ENCODE measurements at places on chromosomes 12 and 14.

- no peak for DNase-seq
Measured at GRCh38 chr12:57470286-57470969, 9.2 kb downstream of the ARHGAP9 start.

GRCh38 chr14:96164861-96165490 lies 39.7 kb upstream of the BDKRB2 start:
- DNase-seq, result no peak

- DNase-seq, result no peak
Measured at GRCh38 chr12:64860446-64860998, 36.1 kb downstream of the TBC1D30 start.

DNA sequence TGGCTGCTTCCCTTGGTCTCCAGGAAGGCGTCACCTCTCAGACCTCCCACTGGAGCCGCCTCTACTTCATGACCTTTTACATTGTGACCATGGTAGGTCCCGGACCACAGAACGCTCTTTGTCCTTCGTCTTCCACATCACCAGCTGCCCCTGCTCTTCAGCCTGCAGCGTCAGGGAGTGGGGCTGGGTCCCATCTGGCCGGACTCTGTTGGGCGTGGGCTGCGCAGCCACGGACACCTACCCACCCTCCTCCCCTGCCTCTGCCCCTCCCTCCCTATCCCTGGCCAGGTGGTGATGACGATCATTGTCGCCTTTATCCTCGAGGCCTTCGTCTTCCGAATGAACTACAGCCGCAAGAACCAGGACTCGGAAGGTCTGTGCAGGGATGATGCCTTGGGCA lies 43.3 kb downstream of the SLC8B1 start:
- DNase-seq, result no peak

GRCh38 chr12:468671-469389 lies 9.1 kb downstream of the B4GALNT3 start:
- peak; percentile 42 for DNase-seq

GRCh38 chr12:88391556-88391955 lies 188.7 kb downstream of the KITLG start:
- DNase-seq, result peak; percentile 87

DNA sequence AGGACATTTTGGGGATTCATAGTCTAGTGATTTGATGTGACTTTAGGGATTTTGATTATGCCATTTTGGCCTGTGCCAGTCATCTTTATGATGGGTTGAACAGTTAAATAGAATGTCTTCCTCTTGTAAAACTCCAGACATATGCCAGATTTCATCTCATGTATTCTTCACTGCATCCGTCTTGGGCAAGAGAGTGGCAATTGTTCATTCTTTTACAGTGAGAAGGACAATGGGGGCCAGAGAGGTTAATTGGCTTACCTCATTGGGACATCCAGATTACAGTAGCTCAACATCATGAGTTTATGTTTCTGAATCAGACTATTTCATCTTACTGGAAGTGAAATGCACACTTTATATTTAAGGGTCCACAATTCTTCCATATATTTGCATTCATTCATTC lies 108.2 kb upstream of the SLC38A2 start:
- no peak for DNase-seq

- no peak for DNase-seq
Measured at GRCh38 chr12:94290353-94290752, 142.0 kb downstream of the PLXNC1 start.

- no peak for DNase-seq
Measured at GRCh38 chr12:126346087-126346486, 1280.9 kb downstream of the AACS start.

GRCh38 chr14:91103116-91103515 lies 10.8 kb upstream of the DGLUCY start:
- no peak for DNase-seq

GRCh38 chr14:90627478-90627877 lies 188.8 kb downstream of the TTC7B start:
- DNase-seq, result no peak

DNA sequence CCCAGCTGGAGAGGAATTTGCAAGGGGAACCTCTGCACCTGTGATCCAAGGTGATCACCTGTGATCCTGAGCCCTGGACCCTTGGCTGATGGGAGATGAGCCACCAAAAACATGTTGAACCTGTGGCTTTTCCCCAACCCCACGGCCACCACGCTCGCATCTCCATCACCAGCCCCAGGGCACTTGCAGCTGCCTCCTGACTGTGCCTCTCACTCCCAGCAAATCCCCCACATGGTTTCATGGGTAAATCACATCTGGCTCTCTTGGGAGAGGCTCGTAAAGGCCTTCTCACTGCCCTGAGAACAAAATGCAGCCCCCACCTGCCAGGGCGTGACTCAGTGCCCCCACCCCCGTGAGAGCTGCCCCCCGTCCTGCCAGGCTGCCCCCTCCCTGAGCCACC lies 76.0 kb downstream of the RFLNA start:
- peak; percentile 60 for DNase-seq

DNA sequence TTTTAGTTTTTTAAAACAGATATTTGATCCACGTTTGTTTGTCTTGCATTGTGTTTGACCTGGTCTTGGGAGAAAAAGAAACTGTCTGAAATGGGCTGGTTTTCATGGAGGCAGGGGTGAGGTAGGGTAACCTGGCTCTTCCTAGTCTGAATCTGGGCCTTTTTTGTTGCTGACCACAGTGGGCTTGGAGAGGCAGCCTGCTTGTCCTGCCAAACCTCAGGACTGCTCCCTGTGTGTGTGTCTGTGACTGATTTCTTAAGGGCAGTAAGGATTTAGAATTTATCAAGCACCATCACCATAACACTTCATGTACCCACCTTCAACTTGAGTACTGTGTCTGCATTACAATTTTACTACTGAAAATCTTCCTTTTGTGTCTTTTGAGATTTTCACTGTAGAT lies 28.5 kb downstream of the DAAM1 start:
- DNase-seq, result no peak

DNA sequence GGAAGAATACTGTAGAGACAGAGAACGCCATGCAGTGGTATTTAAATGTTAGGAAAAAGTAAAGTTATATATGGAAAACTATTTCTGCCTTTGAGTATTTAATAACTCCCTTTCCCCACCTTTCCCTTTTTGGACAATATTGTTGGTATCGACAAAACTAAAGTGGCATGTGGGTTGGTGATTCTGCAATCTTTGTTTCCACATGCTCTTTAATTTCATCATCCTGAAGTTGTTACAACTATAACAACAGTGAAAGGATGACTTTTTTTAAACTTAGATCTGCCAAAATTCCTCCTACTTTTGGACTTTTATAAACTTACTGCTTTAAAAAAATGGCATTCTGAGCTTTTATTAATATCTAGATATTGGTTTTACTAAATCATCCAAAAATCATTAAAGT lies 25.3 kb downstream of the TTC8 start:
- no peak for DNase-seq

- DNase-seq, result no peak
Measured at GRCh38 chr14:35028435-35028834, 17.6 kb upstream of the FAM177A1 start.

- no peak for DNase-seq
Measured at GRCh38 chr12:68788554-68789143, 19.3 kb upstream of the MDM2 start.

DNA sequence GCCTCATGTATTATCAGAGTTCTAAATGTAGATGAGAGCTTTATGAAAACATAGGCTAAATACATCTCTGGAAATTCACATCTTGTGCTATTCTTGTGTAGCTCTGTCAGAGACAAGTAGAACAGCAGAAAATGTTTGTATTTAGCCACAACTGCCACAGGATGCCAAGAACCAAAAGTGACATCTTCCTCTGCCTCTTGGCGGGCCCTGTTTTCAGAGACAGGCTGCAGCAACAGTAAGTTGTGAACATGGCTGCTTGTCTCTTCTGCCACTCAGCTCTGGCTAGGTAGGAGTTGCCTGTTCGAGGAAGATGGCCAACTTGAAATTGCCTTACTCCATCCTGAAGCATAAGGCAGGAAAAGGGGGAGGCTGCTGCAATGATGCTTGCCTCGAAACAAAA lies 30.4 kb downstream of the SETD3 start:
- no peak for DNase-seq

DNA sequence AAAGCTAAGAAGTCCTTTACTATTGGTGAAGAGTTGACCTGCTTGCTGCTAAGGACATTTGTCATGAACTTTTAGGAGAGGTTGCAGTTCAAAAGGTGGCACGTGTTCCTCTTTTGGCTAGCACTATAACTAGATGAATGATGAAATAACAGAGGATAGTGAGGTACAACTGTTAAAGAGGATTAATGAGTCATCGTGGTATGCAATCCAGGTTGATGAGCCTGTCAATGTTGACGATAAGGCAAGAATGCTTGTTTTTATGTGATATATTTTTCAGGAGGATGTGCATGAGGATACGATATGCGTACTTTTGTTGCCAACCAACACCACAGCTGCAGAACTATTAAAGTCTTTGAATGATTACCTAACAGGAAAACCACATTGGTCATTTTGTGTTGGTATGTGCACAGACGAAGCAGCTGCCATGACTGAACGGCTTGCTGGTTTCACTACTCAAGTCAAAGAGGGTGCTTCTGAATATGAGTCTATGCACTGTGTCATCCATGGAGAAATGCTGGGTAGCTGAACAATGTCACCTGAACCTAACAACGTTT lies 10.6 kb downstream of the CEP128 start:
- DNase-seq, result peak; percentile 88

- DNase-seq, result no peak
Measured at GRCh38 chr12:128068211-128068610, 198.8 kb upstream of the TMEM132C start.

DNA sequence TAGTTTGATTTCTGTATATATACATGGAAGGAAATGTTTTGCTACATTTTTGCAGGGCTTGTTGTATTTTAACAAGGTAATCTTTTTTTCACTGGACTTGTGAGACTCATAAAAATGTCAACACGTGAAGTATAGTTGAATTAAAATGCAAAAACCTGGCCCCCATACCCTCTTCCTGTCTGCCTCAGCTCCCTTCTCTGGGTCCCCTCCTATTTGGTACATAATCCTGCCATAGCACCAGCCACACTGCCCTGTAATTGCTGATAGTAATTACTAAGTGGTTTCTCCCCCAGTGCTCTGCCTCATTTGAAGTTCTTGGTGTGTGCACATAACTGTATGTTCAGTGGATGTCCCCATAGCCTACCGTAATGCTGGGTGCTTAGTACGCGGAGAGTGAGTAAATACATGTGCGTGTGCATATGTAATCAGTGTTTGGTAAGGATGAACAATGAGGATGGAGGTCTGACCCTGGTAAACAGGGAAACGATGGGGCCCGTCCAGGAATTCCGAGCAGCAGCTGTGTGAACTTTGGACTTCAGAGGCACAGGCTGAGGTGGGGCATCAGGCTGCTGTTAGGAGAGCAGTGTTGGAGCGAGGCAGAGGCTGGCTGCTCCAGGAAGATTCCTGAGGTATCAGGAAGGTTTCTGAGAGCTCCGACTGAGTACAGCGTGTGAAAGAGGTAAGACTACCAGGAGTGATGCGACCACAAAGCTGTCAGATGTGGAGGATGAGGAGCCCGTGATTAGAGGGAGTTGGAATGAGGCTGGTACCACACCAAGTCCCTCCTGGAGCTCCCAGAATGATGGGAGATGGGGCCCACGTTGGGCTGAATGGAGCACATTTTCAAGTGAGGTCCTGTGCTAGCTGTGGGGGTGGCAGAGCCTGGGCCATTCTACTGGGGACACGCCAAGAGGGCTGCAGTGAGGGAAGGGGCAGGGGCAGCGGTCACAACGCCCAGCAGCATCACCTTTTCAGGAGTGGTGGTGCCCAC lies 106.8 kb downstream of the PELI2 start:
- DNase-seq, result no peak

- DNase-seq, result peak; percentile 33
Measured at GRCh38 chr12:67431411-67432020, 162.4 kb downstream of the CAND1 start.

- DNase-seq, result no peak
Measured at GRCh38 chr14:98773814-98774213, 498.2 kb downstream of the BCL11B start.

GRCh38 chr14:97709552-97709951 lies 912.4 kb downstream of the VRK1 start:
- no peak for DNase-seq

- peak; percentile 62 for DNase-seq
Measured at GRCh38 chr12:263574-263973, 938 bp upstream of the SLC6A13 start.

- DNase-seq, result no peak
Measured at GRCh38 chr12:51819736-51820525, 28.6 kb downstream of the FIGNL2 start.

GRCh38 chr12:27516625-27517024 lies 7.4 kb upstream of the PPFIBP1 start:
- DNase-seq, result no peak

DNA sequence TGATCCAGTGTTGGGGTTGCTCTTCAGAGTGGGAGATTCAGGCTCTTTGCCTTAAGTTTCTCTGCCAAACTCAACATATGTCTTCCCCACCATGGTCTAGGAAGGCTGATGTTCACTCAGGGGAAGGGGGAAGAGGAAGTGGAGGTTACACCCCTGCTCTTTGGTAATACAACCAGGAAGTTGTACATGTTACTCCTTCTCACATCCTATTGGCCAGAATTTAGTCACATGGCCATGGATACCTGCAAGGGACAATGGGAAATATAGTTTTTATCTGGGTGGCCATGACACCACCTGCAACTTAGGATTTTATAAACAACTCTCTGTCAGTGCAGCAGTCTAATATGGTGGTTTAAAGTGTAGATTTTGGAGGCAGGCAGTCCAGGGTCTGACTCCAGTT lies 150.9 kb downstream of the TBX5 start:
- DNase-seq, result no peak

- no peak for DNase-seq
Measured at GRCh38 chr12:24393071-24393470, 443.6 kb upstream of the SOX5 start.

DNA sequence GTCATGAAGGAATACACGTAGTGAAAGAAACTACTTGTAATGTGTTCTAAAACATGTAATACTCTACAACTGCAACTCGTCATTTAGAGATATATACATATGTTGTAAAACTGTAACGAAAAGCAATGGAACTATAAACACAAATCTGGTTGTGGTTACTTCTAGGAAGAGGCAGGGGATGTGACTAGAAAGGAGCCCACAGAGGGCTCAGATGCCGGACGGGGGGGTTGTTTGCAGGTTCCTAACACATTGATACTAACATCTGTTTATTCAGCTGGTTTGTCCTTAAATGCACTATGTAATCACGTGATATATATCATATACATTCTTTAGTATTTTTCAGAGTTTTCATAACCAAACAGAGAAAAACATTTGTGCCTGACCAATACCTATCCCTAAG lies 16.1 kb upstream of the ANHX start:
- DNase-seq, result no peak

DNA sequence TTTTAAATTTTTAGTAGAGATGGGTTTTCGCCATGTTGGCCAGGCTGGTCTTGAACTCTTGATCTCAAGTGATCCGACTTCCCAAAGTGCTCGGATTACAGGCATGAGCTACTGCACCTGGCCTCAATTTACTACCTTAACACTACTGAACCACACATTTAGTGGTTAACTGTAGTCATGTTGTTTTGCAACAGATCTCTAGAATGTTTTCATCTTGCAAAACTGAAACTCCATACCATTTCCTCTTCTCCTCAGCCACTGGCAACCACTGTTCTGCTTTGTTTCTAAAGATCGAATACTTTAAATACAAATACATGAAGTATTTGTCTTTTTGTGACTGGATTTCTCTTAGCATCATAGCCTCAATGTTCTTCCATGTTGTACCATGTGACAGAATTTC lies 15.4 kb upstream of the SMCO2 start:
- no peak for DNase-seq

- DNase-seq, result no peak
Measured at GRCh38 chr14:106055289-106055688, 528.9 kb downstream of the TMEM121 start.

GRCh38 chr12:50110762-50111351 lies 1.2 kb upstream of the COX14 start:
- peak; percentile 55 for DNase-seq
